ENCODE measurements at places on chromosomes 7 and 10.

GRCh38 chr7:7164591-7164990 is 17.8 kb upstream of the C1GALT1 start:
- no peak for DNase-seq

GRCh38 chr10:62302760-62303159 is 34.1 kb upstream of the RTKN2 start:
- no peak for DNase-seq

DNA sequence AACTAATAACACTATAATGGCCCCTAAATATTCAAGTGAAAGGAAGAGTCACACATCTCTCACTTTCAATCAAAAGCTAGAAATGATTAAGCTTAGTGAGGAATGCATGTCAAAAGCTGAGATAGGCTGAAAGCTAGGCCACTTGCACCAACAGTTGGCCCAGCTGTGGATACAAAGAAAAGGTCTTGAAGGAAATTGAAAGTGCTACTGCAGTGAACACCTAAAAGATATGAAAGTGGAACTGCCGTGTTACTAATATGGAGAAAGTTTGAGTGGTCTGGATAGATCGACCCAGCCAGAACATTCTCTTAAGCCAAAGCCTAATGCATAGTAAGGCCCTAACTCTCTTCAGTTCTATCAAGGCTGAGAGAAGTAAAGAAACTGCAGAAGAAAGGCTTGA is 12.1 kb upstream of the SNX13 start:
- no peak for DNase-seq

DNA sequence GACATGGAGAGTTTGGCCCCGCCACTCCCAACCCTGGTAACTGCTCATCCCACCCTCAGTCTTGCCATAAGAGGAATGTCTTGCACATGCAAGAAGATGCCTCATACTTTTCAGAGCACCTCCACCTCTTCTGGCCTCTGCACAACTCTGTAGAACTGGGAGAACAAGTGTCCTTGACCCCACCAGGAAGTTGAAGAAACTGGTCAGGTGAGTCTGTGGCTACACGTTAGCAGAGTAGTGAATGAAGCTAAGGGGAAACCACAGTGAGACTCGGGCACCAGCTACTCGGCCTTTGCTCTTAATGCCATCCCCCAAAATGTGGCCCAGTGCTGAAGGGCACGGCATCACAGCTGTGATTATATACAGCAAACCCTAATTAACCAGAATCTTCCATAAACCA is 110.1 kb downstream of the ARID5B start:
- no peak for DNase-seq

DNA sequence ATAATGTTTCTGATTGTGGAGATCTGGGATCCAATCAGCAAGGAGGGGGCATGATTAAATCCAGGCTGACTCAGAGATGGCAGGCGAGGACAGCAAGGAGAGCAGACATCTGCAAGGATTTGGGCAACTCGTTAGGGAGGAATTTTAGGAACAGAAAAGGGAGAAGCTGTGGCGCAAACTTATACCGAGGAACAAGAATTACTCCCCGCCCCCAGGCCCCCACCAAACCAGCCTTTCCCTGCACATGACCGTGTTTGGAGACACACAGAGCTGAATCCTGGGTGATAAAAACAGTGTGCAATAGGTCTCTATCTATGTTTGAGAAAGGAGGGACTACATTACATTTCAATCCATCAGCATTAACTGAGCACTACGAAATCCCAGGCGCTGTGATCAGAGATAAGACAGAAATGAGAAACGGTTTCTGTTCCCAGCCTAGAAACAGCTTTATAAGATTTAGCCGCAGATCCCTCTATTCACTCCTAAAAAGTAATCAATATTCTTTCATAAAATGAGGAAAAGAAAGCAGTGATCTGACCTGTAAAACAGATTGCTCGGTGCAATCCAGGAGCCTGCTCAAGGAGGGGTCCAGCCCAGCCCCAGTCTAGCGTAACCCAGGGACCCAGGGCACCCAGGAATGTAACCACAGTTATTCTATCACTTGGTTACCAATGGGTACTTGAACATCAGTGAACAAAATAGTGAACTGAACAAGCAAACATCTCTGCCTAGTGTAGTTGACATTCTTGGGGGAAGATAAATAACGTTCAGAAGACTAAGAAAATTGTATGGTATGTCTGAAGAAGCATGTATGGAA is 37.2 kb upstream of the RAPGEF5 start:
- no peak for DNase-seq

- no peak for DNase-seq
These were observed 247.7 kb downstream of the AHR start for GRCh38 chr7:17546189-17546588.
